ENCODE measurements at places on chromosomes 7 and 10.

- no peak for DNase-seq
These were observed 19.8 kb downstream of the TSPAN13 start for GRCh38 chr7:16773326-16773725.

GRCh38 chr7:16409777-16410176 is 11.6 kb downstream of the CRPPA start:
- no peak for DNase-seq

DNA sequence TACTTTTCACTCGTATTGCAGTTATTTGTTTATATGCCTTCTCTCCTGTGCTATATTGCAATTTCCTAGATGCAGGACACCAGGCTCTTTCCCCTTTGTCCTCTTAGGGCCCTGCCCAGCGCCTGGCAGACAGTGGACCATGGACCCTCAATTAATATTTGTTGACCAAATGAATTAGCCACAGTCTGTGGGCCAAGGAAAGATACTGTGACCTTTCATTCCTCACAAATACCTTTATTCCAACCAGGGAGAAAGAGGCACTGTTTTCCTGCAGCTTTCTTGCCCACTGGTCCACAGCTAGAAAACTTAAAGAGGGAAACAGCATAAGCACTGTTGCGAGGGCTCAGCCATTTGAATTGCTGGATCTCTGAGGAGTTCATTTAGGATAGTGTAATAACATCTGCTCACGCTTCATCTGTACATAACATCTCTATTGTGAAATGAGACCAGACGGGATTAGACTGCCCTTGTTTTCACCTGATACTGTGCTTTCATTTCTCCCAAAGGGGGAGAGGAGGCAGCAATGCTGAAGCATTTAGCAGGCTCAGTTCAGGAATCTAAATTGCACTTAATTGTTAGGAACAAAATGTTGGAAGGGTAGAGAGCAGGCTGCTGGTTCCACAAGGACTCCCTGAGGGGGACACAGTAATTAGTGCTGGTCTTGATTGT is 46.7 kb downstream of the TNS3 start:
- DNase-seq: no peak

DNA sequence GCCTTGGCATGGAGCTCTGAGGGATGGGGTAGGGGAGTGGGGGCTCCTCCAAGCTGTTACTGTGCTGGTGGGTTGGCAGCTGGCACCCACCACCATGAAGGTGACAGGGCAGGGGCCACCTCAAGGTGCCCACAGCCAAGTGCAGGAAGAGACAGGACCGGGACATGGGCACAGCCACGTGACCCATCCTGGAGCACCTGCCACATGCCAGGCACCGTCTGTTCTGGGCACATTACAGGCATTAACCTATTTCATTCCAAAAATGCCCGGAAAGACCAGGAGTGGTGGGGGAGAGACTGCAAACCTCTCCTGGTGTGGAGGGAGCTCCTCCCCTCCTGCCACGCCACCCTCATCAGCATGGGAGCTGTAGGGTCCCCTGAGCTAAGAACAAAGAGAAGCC is 56.7 kb downstream of the CAMK2B start:
- no peak for DNase-seq

GRCh38 chr7:128309976-128310375 is 33.7 kb downstream of the RBM28 start:
- DNase-seq: no peak

GRCh38 chr7:101017064-101017777 is 2.7 kb upstream of the MUC17 start:
- DNase-seq: peak; percentile 47

- DNase-seq: no peak
These were observed 14.2 kb upstream of the MKI67 start for GRCh38 chr10:128140425-128140824.

GRCh38 chr7:31748084-31748483 is 61.1 kb downstream of the PPP1R17 start:
- DNase-seq: no peak

- no peak for DNase-seq
These were observed 295.9 kb downstream of the PTEN start for GRCh38 chr10:88159127-88159829.

- no peak for DNase-seq
These were observed 35.2 kb downstream of the LSMEM1 start for GRCh38 chr7:112515989-112516388.

- DNase-seq: no peak
These were observed 16.5 kb downstream of the CREB3L2 start for GRCh38 chr7:137985253-137985896.

GRCh38 chr7:134290286-134290685 is 26.4 kb downstream of the SLC35B4 start:
- DNase-seq: no peak

- no peak for DNase-seq
These were observed 91.1 kb upstream of the TNS3 start for GRCh38 chr7:47672977-47673381.

DNA sequence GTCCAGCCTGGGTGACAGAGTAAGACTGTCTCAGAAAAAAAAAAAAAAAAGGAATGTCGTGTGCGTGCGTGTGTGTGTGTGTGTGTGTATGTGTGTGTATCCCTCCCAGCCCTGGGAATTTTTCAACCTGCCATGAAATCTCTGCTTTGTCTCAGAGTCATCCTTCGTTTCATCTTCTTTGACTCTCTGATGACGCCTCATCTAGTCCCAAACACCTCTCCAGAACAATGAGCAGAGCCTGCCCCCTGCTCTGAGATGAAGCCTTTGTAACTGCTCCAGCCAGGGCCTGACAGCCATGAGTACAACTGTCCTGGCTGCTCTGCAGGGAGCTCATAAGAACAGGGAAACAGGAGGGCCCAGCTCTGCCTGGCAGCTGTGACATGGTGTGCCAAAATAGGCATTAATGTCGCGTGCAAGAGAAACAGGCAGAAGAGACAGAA is 149.5 kb downstream of the FAM107B start:
- no peak for DNase-seq

- DNase-seq: no peak
These were observed 58.8 kb downstream of the FIGNL1 start for GRCh38 chr7:50391386-50391785.

DNA sequence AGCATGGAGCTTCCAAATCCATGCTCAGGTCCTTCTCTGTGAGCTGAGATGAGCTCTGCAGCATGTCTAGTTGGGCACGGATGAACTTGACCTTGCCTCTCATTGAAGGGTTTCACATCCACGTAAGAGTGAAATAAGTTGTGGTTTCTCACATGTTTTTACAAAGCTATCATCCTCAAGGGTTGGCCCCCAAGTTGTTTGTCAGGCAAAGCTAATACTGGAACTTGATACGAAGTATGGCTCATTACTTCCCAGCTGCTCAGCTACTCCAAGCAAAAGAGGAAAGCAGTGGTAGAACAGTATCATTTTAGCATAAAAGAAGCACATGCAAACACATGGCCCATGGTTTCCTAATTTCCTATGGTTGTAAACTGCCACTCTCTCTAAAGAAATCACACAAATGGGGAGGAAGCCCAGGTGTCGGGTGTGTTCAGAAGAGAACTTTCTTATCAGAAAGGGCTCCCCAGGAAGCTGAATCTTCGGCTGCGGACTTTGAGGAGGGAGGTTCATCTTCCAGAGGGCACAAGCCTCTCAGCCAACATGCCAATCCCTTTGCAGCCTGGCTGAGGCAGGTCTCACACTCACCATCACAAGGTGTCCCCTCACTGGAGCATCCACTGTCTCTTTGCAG is 45.3 kb downstream of the PDLIM1 start:
- no peak for DNase-seq

DNA sequence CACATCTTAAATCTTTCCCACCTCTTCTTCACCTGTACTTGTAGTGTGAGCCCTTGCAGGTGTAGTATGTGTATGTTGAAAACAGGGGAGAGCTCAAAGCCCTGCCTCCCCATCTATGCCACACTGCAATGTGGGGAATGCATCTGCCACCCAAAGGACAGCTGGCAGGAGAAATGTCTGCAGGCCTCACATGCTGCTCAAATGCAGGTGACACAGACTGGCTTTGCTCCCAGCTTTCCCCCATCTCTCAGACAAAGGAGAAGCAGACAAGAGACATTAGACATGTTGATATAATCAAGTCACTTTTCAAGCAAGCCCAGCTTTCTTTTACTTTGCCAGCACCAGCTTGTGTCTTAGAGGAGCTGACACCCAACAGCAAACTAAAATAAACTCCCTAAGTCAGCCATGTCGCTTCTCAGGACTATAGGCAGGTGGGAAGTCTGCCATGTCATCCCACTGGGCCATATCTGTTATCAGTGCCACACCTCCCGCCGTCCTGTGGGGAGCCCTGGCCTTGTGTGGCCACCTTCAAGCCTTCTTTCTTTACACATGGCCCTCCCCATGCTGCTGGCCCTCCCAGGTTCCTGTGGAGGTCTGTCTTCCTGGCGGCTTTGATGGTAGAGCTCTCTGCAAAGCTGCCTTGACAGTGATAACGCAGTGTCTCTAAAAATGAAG is 102.1 kb downstream of the CXCL12 start:
- DNase-seq: no peak

- no peak for DNase-seq
These were observed 1.4 kb downstream of the VOPP1 start for GRCh38 chr7:55570939-55571338.

DNA sequence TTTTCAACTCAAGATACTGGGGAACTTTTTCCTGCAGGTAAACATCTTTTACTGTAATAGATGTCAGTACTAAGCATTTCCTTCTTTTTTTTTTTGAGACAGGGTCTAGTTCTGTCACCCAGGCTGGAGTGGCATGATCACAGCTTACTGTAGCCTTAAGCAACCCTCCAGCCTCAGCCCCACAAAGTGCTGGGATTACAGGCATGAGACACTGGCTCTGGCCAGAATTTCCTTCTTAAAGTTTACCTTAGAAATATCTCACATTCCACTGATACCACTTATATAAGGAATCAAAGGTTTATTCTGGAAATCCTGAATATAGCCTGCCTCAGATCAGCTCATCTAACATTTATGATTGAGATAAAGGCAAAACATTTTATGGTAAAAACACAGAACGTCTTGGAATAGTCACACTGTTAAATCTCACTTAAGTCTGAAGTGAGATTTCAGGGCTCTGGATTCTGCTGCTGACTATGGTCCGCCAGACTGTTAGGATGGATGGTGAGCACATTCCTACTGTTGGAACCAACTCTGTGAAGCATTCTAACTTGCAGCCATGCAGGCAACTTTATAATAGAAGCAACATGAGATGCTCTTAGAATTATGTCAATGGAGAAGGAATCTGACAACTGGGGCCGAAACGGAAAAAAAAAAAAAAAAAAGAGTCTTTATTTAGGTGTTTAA is 151.9 kb downstream of the ZMYND11 start:
- no peak for DNase-seq

GRCh38 chr10:116403740-116404250 is 23.9 kb upstream of the PNLIPRP3 start:
- DNase-seq: no peak

GRCh38 chr10:84293574-84294016 is 34.8 kb upstream of the CCSER2 start:
- DNase-seq: no peak

GRCh38 chr10:27844223-27844622 is 98.6 kb upstream of the MKX start:
- no peak for DNase-seq

DNA sequence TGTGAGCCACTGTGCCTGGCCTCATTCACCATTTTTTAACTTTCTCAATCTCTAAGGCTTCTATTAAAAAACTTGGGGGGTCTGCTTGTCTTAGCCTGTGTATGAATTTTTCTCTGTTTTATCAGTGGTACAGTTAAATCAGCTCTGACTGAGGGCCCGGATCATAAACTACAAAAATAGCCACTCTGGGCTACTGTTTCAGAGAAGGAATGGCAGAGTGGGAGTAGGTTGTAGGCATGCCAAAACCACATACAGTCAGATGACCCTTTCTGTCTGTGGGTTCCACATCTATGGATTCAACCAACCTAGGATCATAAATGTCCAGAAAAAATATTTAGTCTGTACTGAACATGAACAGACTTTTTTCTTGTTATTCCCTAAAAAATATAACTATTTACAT is 21.3 kb downstream of the TBC1D12 start:
- DNase-seq: no peak

- DNase-seq: no peak
These were observed 227.6 kb downstream of the DGKI start for GRCh38 chr7:137619181-137619580.

GRCh38 chr10:129545261-129545660 is 78.2 kb downstream of the MGMT start:
- DNase-seq: no peak

DNA sequence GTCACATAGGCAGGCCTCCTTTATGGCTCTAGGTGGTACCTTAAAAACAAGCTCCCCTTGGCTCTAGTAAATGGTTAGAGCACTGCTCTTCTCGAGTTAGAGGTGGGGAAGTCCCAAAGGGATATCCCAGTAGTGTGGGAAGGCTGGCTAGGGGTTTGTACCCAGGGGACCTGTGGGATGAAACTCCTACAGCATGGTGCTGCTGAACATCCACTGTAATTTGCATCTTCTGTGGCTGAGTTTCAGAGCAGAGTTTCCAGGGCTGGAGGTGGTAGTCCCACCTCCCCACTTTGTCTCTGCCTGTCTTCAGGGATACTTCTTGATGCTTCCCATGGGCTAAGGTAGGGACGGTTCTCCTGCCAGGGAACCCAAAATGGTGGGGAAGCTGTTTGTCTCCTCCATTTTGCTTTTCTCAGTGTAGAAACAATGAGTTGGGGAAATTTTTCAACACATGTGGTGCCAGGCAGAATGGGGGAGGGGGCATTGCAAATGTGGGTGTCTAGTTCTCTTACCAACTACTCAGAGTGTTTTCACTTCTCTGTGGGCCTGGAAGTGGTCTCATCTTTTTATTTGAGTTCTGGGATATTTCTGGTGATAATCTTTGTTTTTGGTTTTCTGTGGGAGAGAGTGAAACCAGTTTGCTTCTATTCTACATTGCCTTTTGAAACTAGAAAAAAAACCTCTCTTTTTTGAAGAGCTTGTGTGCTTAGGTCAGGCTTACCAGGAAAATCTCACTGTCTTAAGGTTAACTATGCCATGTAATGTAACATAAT is 36.3 kb downstream of the SCART1 start:
- DNase-seq: no peak

- no peak for DNase-seq
These were observed 11.4 kb downstream of the LHPP start for GRCh38 chr10:124473070-124473469.

GRCh38 chr7:11625669-11626068 is 206.3 kb downstream of the THSD7A start:
- DNase-seq: no peak

DNA sequence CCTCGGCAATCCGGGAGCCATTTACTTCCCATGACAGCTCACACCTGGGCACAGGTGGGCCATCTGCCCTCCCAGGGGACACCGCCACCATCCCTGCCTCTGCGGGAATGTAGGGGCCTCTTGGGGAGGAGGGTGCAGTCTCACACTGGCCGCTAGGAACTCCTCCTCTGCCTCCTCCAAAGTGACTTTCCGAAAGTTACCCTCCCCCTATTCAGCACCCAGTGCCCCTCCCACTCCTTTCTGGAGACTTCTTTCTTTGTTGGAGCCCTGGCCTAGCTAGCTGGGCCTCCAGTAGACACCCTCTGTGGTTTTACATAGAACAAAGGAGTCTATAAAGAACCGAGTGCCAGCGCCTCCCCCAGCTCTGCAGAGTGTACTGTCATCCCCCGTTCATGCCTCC is 45.8 kb upstream of the MNX1 start:
- no peak for DNase-seq

All from omental fat pad (tissue), 4 donors.